NCI-H2081 treated with DMSO at 0.1 percent for 48 hours (cell line): ENCODE measurements at places on chromosomes 3 and 15.

- no peak for DNase-seq
These were observed 11.0 kb upstream of the FILIP1L start for GRCh38 chr3:100125161-100125938.

DNA sequence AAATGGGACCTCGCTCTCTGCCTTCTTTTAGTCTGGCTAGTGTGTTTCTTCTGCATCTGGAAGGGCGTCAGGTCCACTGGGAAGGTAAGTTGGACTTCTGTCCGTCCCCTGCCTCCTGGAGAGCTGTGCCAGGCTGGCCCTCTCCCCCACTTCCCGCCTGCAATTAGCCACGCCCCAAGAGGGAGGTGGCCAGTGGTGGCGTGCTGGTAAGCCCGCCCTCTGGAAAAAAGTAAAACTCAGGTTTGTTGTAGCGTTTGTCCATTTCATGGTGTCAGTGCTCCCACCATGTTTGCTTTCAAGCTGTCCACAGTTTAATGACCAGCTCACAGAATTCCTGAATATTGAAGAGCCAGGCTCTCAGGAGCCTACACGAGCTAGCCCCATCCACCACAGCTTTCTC is 55.6 kb downstream of the SLC6A6 start:
- no peak for DNase-seq

GRCh38 chr15:56244811-56245576 is 1.3 kb upstream of the RFX7 start:
- DNase-seq = no peak

GRCh38 chr3:10810376-10810775 is 5.7 kb upstream of the SLC6A11 start:
- DNase-seq = no peak

DNA sequence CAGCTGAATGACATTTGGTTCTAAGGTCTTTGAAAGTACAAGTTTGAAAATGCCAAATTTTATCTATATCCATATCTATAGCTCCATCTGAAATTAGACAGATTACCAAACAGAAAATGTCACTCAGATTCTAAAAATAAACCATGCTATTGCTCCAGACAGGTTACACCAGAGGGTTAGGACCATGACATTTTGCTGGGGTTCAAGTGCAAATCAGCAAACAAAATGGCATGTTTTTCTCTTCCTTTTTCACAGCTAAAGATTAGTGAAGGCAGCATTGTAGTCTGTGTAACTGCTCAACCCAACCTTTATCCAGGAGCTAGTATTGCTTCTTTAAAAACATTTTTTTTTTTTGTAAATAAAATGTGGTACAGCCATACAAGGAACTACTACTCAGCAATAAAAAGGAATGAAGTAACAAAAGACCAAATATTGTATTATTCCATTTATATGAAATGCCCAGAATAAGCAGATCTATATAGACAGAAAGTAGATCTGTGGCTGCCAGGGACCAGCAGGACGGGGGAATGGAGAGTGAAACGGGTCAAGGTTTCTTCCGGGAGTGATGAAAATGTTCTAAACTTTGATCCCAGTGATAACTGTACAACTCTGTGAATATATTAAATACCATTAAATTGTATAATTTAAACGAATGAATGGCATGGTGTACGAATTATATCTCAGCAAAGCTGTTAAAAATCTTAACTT is 18.2 kb downstream of the VGLL4 start:
- DNase-seq = no peak

DNA sequence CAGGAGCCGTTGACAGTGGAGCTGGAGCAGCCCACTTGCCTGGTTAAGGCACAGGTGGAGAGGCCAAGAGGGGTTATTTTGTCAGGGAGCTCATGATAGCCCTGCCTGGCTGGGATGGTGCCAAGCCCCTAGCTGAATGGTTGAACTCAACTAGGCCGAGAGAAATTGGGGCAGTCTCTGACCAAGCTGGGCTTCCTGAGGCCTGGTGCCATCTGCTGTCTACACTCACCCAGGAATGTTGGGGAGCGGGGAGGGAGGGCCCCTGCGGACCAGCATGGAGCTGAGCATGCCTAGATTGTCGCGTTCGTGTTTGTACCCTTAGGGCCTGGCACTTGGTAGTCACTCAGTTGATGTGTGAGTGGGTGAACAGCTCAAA is 1.2 kb downstream of the BRPF1 start:
- DNase-seq = no peak

DNA sequence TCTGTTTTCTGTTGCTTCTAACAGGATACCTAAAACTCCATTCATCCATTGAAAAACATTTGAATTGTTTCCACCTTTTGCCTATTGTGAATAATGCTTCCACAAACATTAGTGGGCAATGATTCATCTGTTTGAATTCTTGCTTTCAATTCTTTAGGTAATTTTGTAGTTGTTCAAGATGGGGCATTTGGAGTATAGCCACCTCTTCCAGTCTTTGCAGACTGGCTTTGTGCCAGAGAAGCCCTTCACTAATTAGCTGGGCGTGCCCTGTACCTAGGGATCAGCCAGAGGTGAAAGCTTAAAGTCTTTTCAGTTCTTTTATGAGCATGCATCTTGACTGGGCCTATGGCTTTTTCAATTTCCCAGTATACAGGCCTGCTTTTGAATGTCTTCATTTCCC is 10.9 kb downstream of the RTP1 start:
- no peak for DNase-seq
